ENCODE measurements at places on chromosomes 13 and 19. TPM values are rescaled to one million over a fixed set of nuclear protein-coding genes. Genes with fewer than 3 reads are reported as not detected.

DNA sequence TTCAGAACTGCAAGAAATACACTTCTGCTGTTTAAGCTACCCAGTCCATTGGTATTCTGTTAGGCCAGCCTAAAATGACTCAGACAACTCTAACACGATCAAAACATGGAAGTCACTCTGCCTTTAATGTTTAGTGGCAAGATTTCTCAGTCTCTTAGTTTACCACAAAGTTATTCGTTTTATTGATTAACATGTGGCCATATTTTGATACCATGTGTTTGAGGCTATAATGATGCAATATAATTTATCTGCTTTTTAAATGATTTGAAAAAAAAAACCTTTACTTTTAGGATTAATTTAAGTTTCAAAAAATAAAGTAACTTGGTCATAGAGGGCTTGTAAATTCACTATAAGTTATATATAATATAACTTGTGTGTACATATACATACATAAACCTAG is 223.4 kb downstream of the SPRY2 start:
- no peaks in the 10 kb centered on the region for H3K27me3 ChIP-seq
- H3K4me3 ChIP-seq: no peak overlapping the region

- no peak overlapping the region for H3K4me3 ChIP-seq
- no peaks in the 10 kb centered on the region for H3K36me3 ChIP-seq
- no peak for DNase-seq
- no peaks in the 10 kb centered on the region for H3K27me3 ChIP-seq
Measured at GRCh38 chr13:76762721-76763120, 123.5 kb downstream of the KCTD12 start.

PSPN gene
- 1.7 TPM for total RNA-seq

DNA sequence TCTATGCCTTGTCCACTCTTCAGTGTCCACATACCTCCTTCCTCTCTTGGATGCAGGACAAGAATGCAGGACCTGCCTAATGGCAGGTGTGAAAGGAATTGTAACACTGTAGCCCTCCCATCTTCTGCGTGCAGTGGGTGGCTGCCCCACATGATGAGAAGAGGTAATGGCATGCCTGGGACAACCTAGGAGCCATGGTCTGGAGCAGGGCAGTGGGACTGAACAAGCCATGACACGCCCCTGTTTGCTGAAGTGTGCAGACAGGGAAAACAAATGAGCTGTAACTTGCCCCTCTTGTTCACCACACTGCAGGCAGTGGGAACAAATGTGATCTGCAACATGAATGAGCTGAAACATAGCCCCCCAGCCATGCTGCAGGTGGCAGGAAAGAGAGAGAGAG is 192.2 kb downstream of the PCDH17 start:
- H3K4me3 ChIP-seq: no peak overlapping the region
- DNase-seq: no peak
- H3K27ac ChIP-seq: no peak overlapping the region
- H3K27me3 ChIP-seq: no peaks in the 10 kb centered on the region
- H3K4me1 ChIP-seq: no peaks in the 10 kb centered on the region
